Testis (tissue), 5 donors: ENCODE measurements at places on chromosomes 7 and 10.

GRCh38 chr10:63481815-63482421, 16.1 kb upstream of the JMJD1C start:
- no peak for DNase-seq

- DNase-seq = no peak
These were observed 68.2 kb downstream of the ENO4 start for GRCh38 chr10:116917481-116917880.

DNA sequence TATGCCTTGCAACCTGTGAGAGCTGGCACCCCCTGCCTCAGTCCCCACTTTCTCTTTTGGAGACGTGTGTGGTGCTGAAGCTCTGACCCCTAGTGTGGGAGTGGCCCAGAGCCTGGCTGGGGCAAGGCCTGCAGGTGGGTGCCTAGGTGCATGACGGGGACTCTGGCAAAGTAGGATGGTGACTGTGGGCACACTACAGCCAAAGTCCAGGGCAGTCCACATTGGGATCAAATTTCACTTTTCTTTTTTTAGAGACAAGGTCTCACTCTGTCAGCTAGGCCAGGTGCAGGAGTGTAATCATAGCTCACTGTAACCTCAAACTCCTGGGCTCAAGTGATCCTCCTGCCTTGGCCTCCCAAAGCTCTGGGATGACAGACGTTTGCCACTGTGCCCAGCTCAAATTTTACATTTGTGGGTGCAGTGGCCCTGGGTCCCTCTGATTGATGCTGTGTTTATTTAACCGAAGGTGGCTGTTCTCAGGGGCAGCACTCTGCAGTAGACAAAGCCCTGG, 52.3 kb downstream of the NEURL1 start:
- no peak for DNase-seq

GRCh38 chr7:78002021-78002420, 203.4 kb downstream of the PHTF2 start:
- DNase-seq = no peak

DNA sequence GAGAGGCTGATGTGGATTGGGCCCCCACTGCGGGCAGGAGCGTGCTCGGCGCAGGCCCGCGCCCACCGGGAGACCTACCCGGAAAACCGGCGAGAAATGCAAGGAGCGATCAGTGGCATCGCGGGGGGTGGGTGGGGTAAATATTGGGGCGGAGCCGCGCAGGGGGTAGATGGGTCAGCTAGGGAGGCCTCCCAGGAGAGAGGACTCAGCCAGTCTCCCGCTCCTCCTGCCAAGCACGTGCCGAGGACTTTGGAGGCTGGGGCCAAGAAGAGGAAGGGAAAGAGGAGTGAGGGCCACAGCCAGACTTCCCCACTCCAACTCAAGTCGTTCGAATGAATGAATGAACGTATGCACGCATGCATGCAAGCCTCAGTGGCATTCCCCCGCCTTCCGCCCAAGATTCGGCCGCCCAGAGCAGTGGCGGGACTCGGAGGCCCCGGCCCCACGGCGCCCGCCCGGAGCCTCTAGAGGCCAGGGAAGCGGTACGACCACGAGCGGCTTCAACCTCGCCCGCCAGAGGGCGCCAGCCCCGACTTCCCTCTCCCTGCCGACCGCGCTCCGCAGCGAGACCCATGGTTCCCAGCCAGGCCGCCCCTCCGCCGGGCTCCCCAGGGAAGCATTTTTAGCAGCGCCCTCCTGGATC, 3.6 kb downstream of the NPM3 start:
- DNase-seq = peak; percentile 88

DNA sequence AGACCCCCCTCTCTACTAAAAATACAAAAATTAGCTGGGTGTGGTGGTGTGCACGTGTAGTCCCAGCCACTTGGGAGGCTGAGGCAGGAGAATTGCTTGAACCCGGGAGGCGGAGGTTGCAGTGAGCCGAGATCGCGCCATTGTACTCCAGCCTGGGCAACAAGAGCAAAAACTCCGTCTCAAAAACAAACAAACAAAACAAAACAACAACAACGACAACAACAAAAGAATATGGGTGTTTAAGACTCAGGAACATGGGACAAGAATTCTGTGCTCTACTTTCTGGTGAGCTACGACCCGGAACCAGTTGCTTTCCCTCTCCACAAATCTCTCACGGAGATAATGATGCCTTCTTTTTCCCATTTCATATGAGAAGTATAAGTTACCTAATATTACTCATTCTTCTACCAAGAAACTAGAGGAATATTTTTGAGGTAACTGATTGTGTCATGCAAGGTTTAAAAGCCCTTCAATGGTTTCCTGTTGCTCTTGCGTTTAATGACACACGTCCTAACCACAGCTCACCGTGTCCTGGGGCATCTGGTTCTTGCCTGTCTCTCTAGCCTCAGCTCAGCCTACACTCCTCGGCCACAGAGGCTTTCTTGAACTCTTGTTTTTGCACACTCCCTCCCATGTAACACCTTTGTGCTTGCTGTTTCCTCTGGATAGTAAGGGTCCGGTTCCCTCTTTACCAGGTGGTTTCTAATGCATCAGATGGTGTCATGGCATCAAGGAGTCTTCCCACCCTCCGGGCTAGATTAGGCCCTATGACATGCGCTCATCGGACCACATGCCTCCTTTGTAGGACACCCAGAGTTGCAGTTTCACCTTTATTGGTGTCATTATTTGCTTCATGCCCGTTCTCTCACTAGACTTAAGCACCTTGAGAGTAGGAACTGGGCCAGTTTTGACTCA, 67.5 kb downstream of the PFKFB3 start:
- DNase-seq = no peak

- DNase-seq = no peak
These were observed 69.2 kb downstream of the DNAJC1 start for GRCh38 chr10:21934307-21934706.

- DNase-seq = no peak
These were observed 63.0 kb downstream of the RGS10 start for GRCh38 chr10:119479532-119479931.

DNA sequence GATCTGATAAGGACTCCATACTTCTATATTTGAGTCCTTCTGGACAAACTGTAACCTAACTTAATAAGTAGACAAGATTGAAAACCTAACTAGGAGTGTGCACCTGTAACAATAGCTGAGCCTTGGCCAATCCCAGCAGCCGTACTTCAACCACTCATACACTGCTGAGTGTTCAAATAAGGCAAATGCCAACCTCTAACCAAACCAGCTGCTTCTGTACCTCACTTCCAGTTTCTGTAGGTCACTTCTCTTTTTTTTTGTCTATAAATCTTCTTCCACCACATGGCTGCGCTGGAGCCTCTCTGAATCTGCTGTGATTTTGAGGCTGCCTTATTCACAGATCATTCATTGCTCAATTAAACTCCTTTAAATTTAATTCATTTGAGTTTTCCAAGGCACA, 753.2 kb downstream of the DNAJB9 start:
- DNase-seq = no peak

- peak; percentile 94 for DNase-seq
These were observed at the start of gene GRK5 for GRCh38 chr10:119207366-119207666. Gene GRK5, plus strand, starts transcription at chr10:119207571. Its CDS starts 347 bp downstream, at chr10:119207918.

GRCh38 chr10:72425133-72425532, 70.4 kb upstream of the DNAJB12 start:
- peak; percentile 80 for DNase-seq

GRCh38 chr7:41777894-41778596, 75.2 kb upstream of the INHBA start:
- DNase-seq = no peak

DNA sequence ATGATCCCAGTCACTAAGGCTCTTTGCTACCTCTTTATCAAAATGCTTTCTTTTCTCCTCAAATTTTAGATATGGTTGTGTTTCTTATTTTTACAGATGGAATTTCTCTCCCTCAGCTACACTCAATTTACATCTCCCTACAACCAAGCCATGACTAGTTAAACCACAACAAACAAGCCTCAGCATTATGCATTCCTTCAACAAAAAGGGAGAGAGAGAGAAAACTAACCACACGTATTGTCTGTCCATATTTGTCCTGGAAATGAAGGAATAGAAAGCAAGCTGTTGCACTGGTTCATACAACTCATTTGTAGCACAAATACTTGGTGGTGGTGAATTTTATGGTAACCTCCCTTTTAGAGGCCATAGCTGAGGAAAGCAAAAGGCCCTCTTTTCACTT, 286.4 kb downstream of the AHR start:
- DNase-seq = no peak

DNA sequence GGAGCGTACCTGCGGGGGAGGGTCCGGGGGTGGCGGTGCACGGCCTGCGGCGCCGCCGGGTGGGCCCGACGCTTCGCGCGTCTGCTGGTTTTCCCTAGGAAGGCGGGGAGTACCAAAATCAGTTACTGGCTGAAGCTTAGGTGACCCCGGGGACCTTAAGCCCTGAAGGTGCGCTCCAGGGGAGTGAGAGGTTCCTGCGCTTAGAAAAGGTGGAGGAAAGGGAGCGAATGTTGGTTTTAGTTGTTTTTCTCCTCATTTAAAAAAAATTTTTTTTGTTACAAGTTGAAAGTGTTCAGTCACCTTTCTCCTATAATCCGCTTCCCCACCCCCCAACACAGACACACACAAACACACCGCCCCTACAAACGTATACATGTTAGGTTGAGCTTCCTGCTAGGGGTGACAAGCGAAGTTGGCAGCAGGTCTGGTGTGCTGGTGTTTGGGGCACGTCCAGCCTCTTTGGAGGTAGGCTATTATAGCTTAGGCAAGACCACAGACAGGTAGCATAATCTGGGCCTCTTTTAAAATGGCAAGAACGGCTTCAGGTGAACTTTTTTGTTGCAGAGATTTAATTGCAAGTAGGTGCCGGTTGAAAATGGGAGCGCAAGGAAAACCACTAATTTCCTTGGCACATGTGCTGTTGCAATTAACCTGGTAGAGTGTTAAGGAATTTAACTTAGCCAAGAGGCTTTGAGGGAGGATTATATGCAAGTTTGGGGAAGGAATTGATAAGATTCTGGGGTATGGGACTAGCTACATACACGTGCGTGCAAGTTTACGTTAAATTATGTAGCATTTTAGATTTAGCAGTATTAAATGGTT, 945 bp downstream of the ADD3 start:
- DNase-seq = peak; percentile 53

GRCh38 chr7:75656740-75657139, 82.0 kb downstream of the HIP1 start:
- no peak for DNase-seq

GRCh38 chr10:77197544-77197943, 440.1 kb downstream of the KCNMA1 start:
- no peak for DNase-seq

GRCh38 chr10:128519581-128519980, 393.4 kb upstream of the MKI67 start:
- DNase-seq = no peak

- DNase-seq = no peak
These were observed 2.4 kb downstream of the UCMA start for GRCh38 chr10:13231808-13232207.

- DNase-seq = no peak
These were observed 7.4 kb upstream of the PFKFB3 start for GRCh38 chr10:6195376-6195775.

DNA sequence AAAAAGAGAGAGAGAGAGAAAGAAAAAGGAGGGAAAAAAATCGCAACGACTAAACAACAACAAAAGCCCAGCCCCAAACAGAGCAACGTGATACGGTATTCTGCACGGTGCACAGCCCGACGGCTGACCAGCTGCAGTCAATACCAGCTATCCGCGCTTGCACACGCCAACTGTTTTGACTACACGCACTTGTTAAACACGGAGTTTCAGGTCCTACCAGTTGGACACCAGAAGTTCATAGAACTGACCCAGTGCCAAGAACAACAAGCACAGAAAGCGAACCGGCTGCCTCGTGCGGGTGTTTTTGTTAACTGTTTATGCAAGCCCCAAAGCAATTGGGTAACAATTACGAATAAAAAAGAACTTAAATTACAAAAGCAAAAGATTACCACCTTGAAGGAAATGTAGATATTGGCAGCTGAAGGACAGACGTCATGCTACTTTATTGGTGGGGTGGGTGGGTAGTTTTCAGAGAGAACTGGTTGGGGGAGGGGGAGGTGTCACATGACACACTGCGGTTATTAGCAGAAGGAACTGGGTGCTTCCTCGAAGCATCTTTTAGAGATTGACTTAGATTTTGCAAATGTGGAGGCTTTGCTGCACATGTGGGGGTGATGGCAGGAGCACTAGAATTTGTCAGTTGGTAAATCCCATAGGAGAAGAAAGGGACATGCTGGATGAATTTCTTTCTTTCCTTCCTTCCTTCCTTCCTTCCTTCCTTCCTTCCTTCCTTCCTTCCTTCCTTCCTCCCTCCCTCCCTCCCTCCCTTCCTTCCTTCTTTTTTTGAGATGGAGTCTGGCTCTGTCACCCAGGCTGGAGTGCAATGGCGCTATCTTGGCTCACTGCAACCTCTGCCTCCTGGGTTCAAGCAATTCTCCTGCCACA, 110.6 kb upstream of the EFCAB10 start:
- DNase-seq = peak; percentile 61

GRCh38 chr7:99249985-99250575, 22.6 kb upstream of the MYH16 start:
- no peak for DNase-seq

DNA sequence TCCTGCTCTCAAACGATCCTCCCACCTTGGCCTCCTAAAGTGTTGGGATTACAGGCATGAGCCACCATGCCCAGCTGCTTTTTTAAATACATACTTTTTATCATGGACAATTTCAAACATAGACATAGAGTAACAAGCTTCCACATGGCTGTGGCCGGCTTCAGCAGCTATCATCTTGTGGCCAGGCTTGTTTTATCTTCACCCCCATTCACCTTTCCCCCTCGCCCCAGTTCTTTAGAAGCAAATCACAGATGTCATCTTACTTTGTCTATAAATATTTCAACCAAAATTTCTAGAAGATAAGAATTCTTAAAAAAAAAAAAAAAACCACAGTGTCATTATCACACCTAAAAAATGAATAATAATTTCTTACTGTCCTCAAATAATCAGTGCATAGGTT, 5.9 kb downstream of the FOXK1 start:
- DNase-seq = no peak

DNA sequence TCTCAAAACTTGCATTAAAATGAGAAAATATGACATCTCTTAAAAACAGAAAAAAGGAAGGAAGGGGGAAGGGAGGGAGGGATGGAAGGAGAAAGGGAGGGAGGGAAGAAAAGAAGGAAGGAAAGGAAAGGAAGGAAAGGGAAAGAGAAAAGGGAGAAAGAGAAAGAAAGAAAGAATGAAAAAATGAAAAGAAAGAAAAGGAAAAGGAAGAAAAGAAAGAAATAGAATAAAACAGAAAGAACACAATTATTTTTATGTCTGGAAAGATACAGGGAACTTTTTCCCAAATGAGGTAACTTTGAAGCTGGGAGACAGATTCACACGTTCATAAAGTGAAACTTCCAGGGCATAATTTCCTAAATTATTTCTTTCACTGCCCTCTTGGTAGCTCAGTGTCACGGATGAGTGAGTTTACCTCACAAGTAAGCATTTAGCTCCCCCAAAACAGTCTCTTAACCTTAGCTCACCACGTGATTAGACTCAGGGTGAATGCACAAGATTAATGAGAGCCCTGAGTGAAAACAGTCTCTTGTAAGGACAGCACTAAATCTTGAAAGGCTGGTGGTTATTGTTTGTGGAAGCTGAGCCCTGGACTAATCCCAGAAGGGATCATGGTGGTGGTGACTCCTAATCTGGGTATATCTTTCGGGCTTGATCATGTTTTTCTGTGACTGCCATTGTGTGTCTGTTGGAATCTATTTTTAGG, 74.1 kb upstream of the HDAC9 start:
- DNase-seq = no peak

- DNase-seq = peak; percentile 44
These were observed 115.2 kb downstream of the SORBS1 start for GRCh38 chr10:95445837-95446486.

- DNase-seq = no peak
These were observed 146.1 kb downstream of the SLC16A9 start for GRCh38 chr10:59563531-59563930.
